CD4-positive, alpha-beta T cell treated with Interleukin-21 for 1 hour (primary cell): ENCODE measurements at places on chromosomes 13 and 19.

- no peak for DNase-seq
Measured at GRCh38 chr19:15439821-15440641, 9.7 kb downstream of the WIZ start.

- no peak for DNase-seq
Measured at GRCh38 chr19:17685451-17686022, 2.6 kb downstream of the UNC13A start.

DNA sequence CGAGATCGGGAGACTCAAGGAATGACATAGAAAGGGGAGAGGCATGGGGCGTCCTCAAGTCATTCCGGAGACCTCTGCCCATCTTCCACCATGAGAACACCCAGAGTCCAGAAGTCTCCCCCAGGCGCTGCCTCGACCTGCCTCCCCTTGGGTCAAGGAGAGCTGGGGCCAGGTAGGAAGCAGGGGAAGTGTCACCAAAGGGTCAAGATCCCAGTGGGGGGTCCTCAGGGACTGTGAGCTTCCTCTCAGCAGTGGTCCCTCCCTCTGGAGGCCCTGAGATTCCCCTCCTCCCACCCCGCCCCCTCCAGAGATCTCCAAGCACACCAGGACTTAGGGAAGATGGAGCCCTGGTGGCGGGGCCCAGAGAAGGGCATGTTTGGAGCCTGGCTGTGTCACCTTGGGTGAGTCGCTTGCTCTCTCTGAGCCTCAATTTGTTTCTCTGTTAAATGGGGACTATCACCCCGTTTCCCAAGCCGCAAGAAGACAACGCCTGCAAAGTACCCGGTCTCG lies 919 bp downstream of the DACT3 start:
- peak; percentile 13 for DNase-seq

DNA sequence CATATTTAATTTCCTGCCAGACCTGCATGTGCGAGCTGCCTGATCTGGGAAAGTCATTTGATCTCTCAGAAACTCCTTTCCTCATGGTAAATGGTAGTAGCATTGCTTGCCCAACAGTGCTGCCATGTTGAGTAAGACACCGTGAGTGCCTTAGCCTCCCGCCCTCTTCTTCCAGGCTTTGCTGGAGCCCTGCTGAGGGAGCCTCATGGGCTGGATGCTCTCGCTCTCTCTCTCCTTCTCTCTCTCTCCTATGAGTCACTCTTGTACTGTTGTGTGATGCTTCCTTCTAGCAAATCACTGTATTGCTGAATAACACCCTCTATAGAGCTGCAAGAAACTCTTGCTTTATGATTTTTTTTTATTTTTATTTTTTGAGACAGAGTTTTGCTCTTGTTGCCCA lies 365.5 kb downstream of the UQCRFS1 start:
- no peak for DNase-seq

GRCh38 chr13:37539170-37539569 lies 59.4 kb downstream of the POSTN start:
- DNase-seq: no peak

- DNase-seq: no peak
Measured at GRCh38 chr13:66933994-66934393, 296.1 kb downstream of the PCDH9 start.

DNA sequence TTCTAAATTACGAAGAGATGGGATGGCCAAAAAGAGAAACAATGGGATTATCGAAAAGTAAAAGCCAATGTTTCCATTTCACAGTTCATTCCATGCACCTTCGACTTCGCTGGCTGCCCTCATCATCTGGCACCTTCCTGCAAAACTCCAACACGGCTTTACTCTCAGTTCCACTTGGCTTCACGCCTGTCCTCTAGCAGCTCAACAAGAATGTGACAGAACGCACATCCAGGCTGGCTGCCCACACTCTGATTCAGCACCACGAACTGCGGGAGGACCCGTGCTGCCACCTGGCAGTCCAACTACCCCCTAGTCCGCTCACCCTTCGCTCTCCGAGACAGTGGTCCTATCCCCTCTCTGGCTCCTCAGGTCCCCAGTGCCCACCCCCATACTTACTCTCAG lies 11.7 kb downstream of the ATP7B start:
- DNase-seq: no peak

DNA sequence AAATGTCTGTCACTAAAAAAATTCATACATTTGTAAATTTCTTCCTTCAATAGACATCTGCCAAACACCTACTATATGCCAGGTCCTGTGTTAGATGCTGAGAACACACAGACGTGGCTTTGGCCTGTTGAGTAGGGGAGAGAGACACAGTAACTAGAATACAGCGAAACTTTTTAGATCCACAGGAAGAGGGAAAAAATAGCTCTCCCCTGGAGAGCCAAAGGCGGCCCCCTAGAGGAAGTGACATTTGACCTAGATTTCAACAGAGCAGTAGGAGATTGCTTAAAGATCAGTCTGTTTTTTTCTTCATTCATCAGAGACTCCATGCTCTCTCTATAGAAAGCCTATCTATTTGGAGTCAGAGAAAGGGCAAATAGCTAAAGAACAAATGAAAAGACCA lies 11.3 kb downstream of the LCP1 start:
- DNase-seq: peak; percentile 65

- DNase-seq: no peak
Measured at GRCh38 chr13:75946536-75947284, 310.6 kb downstream of the LMO7 start.

DNA sequence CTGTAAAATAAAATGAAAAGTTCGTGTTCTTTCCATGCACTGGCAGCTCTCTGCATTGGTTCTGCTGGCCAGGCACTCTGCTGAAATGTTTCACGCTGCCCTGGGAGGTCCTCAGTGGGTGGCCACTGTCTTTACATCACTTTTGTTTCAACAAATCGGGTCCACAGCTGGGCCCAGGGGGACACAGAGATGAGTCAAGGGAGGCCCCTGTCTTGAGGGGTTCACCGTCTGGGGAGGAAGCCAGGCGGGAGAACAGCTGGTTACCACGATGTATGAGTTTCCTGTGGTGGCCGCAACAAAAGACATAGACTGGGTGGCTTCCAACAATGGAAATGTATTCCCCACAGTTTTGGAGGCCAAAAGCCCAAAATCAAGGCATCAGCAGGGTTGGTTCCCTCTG lies 5.1 kb upstream of the KLF2 start:
- DNase-seq: peak; percentile 56

DNA sequence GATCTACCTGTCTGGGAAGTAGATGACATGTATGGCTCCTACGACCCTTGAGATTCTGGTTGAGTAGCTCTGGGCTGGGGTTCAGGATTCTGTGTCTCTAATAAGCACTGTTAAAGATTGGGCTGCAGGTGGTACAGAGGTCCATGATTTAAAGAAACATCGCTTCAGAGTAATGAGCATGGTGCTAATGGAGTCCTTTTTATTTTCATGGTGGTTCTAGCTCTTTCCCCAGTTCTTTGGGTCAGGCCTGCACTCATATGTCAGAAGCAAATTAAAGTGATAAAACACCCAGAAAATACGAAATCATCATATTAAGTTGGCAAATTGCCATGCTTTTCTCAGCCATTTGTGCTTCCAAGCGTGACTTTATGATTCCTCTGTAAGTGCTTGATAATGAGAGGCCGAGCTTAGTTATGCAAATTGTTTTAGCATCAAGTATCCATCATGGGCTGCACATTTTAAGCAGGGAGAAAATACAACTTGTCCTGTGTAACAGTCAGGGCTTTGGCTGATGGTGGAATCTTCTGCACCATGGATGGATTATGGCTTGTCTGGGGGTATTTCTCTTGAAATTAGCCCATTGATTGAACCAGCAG lies 45.1 kb downstream of the MTUS2 start:
- DNase-seq: no peak

DNA sequence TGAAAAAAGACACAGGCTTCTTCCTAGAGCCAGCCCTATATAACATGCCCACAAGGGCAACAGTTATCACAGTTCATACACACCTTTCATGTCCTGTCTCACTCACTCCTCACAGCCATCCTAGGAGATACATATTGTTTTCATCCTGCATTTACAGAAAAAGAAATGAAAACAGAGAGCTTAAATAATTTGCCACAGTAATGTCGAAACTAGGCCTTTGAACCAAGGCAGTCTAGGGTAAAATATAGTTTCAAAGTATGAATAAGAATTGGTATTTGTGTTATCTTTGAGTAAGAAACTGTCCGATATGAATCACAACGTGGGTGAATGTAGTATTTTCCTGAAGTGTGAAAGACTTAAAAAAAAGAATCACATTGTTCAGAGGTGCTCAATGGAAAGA lies 26.8 kb downstream of the CLDN10 start:
- no peak for DNase-seq

DNA sequence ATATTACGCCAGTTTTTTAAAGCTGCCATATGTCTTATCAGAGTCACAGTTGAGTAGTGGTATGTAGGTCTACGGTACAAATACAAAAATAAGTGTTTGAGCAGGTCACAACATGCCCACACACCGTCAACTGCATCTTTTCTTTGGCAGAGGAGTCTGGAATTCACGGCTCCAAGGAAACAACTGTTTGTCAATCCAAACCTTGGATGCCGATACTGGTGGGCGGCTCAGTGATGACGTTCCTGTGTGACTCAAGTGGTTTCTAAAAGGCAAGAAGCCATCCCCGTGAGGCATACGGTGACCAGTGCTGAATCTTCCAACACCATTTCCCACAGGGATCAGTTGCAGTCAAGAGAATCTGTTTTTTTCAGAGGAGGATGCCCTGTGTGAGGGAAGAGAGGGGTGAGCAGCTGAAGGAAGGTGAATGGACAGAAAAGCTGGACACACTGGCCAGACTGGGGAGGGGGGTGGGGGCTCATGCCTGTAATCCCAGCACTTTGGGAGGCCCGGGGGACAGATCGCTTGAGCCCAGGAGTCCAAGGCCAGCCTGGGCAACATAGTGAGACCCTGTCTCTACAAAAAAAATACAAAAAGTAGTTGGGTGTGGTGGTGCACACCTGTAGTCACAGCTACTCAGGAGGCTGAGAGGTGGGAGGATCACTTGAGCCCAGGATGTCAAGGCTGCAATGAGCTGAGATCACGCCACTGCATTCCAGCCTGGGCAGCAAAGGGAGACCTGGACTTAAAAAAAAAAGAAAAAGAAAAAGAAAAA lies 22.8 kb upstream of the CEBPG start:
- DNase-seq: no peak

DNA sequence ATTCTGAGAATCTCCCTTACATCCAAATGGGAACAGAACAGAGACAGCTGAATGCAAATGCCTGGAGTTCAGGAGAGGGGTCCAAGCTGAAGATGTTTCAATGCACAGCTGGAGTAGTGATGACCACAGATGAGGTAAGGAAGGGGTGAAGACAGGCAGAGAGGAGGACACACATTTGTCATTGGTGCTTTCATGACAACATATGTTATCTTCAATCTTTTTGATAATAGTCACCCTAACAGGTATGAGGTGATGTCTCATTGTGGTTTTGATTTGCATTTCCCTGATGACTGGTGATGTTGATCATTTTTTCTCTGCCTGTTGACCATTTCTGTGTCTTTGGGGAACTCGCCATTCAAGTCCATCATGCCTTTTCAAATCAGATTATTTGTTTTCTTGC lies 19.2 kb downstream of the SIGLEC7 start:
- DNase-seq: no peak

DNA sequence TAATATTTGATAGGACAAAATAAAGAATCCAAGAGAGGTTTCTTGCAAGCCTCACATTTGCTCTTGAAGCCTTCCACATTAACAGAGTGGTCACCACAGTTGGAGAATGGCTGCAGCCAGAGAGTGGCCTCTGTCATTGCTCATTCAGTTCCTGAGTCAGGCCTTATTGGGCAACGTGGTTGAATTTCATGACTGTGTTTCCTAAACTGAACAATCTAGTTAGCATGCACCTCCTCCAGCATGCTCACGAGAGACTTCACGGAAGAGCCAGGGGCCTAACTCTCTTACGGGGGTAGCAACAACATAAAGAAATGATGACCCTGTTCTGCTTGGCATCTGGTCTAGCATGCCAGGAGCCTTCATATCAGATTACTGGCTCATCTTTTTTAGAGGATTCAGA lies 9.6 kb upstream of the UBL3 start:
- DNase-seq: no peak

DNA sequence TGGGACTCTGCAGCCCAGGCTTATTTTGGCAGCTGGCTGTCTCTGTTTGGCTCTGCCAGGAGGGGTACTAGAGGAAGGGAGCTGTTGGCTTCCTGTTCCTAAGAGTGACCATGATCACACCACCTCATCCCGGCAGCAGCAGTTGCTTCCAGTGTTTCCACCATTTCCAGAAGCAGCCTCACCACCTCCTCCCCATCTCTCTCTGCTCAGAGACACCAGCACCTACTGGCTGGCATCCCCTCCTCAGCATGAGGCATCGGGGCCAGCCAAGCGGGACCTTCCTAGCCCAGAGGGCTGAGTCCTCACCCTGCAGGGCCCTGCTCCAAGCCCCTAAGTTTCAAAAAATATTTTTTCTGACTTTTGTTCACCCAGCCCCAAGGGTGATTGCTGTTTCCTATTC lies 59.0 kb downstream of the NUFIP1 start:
- no peak for DNase-seq

DNA sequence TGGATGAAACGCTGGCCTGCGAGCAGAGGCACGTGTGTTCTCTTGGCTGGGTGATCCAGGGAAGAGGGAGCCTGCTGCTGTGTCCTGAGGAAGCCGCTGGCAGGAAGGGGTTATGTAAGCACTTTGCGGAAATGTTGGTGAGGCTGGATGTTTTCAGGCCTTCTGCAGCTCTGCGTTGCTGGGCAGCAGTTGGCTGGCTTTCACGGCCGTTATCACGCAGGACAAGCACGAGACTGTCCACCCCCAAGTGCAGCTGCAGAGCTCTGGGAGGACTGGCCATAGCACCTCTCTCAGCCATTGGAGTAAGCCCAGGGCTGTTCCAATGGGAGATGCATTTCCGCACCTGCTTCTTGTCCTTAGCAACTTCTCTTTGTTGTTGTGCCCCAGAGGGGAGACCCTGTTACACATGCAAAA lies 146.9 kb upstream of the SOX21 start:
- no peak for DNase-seq

DNA sequence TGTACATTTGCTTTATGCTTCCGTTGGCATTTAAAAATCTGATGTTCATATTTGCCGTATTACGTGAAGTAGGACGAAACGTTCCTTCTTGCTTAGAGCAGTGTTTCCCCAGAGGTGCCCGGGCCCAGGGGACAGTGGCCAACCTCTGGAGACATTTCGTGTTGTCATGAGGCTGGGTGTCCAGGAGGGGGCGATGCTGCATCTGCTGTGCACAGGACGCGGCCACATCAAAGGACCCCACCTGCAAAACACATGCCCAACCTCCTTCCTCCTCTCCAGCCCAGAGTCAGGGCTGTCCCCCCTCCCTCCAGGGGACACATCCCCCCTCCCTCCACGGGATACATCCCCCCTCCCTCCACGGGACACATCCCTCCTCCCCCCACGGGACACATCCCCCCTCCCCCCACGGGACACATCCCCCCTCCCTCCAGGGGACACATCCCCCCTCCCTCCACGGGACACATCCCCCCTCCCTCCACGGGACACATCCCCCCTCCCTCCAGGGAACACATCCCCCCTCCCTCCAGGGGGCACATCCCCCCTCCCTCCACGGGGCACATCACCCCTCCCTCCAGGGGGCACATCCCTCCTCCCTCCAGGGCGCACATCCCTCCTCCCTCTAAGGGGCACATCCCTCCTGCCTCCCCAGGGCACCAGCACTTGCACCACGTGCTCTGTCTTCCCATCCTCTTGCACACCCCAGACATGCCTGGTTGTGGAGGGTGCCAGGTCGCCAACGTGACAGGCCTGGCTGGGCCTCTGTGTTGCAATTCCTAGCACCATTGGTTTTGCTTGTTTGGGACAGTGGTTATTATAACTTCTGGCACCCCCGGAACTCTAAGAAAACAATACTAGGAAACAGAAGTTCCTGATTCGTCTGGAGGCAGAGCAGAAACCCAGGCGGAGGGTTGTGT lies 46.7 kb downstream of the GAS6 start:
- DNase-seq: peak; percentile 87
